ENCODE measurements at places on chromosomes 16 and 17. TPM values are rescaled to one million over a fixed set of nuclear protein-coding genes. Genes with fewer than 3 reads are reported as not detected.

The OTOP2 gene
- not detected for total RNA-seq

The MMD gene
- total RNA-seq, result 26.4 TPM

The ADORA2B gene
- not detected for total RNA-seq

The ATP1B2 gene
- 0.39 TPM for total RNA-seq

The SLC6A2 gene
- not detected for total RNA-seq

The TSPOAP1 gene
- total RNA-seq, result 30.7 TPM

The LPO gene
- not detected for total RNA-seq

The HOXB9 gene
- total RNA-seq, result not detected

The ACE gene
- total RNA-seq, result 0.67 TPM

The TLCD2 gene
- total RNA-seq, result not detected

The DRG2 gene
- total RNA-seq, result 67.8 TPM

The MVP gene
- total RNA-seq, result 109 TPM

The SLC5A10 gene
- not detected for total RNA-seq

The PLCG2 gene
- total RNA-seq, result 812 TPM

The PRR11 gene
- 1.5 TPM for total RNA-seq

The TBC1D3 gene
- 1.7 TPM for total RNA-seq

The ADAD2 gene
- total RNA-seq, result not detected

The PRKCB gene
- 373 TPM for total RNA-seq

The CRHR1 gene
- total RNA-seq, result not detected

The FBXW10 gene
- not detected for total RNA-seq

The SOCS3 gene
- 39.8 TPM for total RNA-seq

The TCF25 gene
- 444 TPM for total RNA-seq

The CCL4 gene
- total RNA-seq, result 8.8 TPM

The DLX4 gene
- total RNA-seq, result 0.17 TPM

The NPW gene
- 0.70 TPM for total RNA-seq

The TEDC2 gene
- total RNA-seq, result 2.9 TPM

The KRT13 gene
- not detected for total RNA-seq

The KANSL1 gene
- total RNA-seq, result 261 TPM

The MGAT5B gene
- total RNA-seq, result 41.4 TPM

The UNC13D gene
- 107 TPM for total RNA-seq

The MYCBPAP gene
- 5.1 TPM for total RNA-seq

The DNAH17 gene
- 0.19 TPM for total RNA-seq

The TBX6 gene
- 5.4 TPM for total RNA-seq

The AANAT gene
- total RNA-seq, result 0.94 TPM

The MRPL45 gene
- total RNA-seq, result 20.2 TPM

The PLXDC1 gene
- not detected for total RNA-seq

The CACNG5 gene
- total RNA-seq, result not detected

The C1QTNF1 gene
- total RNA-seq, result not detected

The ATP2A1 gene
- total RNA-seq, result 0.84 TPM

The C17orf78 gene
- total RNA-seq, result not detected

The SULT1A2 gene
- total RNA-seq, result 0.36 TPM

The TAOK2 gene
- total RNA-seq, result 50.8 TPM

The KRTAP4-1 gene
- not detected for total RNA-seq

The ENPP7 gene
- total RNA-seq, result 6.7 TPM

The CA7 gene
- not detected for total RNA-seq

The NACA2 gene
- total RNA-seq, result not detected

The TLCD3B gene
- total RNA-seq, result not detected

The MEIOC gene
- total RNA-seq, result 0.29 TPM

The GALR2 gene
- not detected for total RNA-seq

The ARL6IP1 gene
- total RNA-seq, result 109 TPM

The YBX2 gene
- 0.22 TPM for total RNA-seq

The CHD9NB gene
- not detected for total RNA-seq

Measured in B cell (primary cell).